ENCODE measurements at places on chromosomes 2 and 18. TPM values are rescaled to one million over a fixed set of nuclear protein-coding genes. Genes with fewer than 3 reads are reported as not detected.

DNA sequence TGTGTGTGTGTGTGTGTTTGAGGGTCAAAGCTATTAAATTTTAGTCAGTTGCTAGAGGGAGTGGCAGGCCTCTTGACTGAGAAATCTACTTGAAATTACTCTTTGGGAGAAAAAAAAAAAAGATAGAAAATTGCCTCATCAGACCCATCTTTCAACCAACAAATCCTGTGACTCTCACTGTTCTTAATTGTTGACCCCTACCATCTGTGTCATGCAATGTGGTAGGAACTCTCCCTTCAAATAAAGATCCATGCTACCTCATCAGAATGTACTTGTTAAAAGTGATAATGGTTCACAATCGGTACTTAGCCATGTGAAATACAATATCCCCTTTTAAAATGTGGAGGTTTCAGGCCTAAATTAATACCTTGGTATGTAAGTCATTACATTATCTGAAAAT, 670.8 kb upstream of the FANCL start:
- DNase-seq = no peak

DNA sequence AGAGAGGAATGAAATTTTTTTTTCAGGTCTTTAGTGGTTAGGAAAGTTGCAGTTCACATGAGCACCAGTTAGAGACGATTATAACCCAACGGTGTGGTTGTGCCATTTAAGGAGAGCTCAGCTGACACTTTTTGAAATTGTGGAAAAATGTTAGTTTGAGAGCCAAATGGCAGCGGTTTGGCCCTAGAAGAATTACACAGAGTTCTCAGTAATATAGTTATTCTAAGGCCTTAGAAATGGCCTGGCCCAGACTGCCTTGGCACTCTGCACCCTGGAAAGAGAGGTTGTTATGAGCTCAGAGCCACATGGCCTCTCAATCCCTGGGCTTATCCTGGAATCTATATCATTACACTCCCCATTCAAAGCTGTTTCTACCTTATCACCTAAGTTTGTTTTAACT, 117.4 kb downstream of the RHBDD1 start:
- DNase-seq = no peak

RTP5 gene
- total RNA-seq = not detected

GRCh38 chr18:75829091-75829490, 401.6 kb upstream of the SMIM21 start:
- DNase-seq = no peak

HOXD10 gene
- total RNA-seq = not detected

DNA sequence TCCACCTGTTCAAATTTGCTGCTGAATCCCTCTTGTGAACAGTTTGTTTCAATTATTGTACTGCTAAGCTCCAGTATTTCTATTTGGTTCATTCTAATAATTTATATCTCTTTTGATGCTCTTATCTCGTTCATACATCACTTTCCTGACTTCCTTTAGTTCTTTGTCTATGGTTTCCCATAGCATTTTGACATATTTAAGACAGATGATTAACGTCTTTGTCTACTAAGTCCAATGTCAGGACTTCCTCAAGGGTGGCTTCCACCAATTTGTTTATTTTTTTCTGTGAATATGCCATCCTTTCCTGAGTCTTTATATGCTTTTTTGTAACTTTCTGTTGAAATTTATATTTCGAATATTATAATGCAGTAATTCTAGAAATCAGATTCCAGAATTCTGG, 9.6 kb downstream of the PIGN start:
- DNase-seq = no peak

GRCh38 chr2:26148501-26148900, 24.4 kb upstream of the GAREM2 start:
- no peak for DNase-seq

DNA sequence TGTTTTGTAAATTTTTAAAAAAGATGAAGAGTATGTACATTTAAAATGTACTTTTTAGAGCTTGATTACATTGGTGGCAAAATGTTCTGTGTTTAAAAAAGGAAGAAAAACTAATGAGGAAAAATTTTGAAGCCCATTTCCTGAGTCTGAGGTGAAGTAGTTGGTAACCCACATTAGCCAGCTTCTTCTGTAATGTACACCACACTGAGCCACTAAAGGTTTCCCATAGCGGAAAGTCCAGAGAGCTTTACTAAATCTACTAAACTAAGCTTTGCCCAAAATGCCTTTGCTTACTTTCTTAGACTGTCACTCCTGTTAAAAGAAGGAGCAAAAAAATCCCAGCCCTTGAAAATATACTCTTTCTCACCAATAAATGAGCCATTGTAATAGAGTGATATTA, 804.8 kb upstream of the ZEB2 start:
- DNase-seq = no peak

DNA sequence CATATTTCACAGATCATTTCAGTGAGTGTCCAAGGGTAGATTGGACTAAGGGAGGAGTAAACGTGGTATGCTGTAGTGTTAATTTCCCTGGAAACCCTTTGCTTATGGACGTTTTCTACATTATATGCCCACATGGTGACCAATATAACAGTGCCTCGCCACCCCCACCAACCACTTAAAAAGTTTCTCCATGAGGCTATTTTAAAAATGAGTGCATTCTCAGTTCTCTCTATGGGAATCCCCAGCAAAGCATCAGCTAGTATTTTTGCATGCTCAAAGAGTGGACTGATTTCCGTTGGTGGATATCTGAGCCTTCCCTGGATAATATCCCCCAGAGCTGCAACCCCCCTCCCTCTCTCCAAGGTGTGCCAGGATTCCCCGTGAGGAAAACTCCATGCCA, 73.2 kb downstream of the TGFA start:
- no peak for DNase-seq

DNA sequence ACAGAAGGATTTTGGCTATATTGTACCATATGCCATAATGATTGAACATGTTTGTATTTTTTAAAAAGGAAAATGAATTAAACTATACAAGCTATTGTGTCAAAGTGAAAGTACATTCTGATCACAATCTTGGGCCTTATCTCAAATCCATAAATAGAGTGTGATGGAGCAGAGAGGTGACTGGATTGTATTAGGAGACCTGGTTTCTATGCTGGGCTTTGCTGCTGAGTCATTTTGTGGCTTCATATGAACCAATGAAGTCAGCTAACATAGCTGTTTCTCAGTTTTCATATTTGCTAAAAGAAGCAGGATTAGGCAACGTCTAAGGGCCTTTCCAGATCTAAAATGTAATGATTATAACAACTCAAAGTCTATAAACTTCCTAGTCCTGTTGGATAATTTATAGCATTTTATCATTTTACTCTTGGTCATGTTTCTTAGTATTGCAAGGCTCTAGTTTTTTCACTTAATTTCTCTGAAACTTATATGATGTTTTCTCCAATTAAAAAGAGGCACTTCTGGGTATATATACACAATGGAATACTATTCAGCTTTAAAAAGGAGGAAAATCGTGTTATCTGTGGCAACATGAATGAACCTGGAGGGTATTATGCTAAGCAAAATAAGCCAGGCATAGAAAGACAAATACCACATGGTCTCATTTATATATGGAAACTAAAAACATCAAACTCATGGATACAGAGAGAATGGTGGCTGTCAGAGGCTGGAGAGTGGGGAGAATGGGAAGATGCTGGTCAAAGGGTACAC, 112.3 kb downstream of the MEP1B start:
- DNase-seq = no peak

Measured in mucosa of gallbladder (tissue), 1 donor.